ENCODE measurements at places on chromosomes 3 and 15.

DNA sequence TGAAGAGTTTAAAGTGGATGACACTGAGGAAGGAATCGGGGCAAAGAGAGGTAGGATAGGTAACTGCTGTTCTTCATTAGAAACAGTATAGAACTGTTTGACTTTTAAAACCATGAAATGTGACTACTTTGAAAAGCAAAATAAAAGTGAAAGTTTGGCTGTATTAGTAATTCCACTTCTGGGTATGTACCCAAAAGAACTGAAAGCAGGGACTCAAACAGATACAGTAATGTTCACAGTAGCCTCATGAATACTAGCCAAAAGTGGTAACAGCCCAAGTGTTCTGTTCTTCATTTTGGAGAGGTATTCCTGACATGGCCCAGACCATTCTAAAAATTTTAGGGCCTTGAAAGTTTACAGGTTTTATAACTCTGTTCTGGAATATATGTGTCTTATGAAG lies 1055.4 kb downstream of the TBL1XR1 start:
- no peak for DNase-seq

DNA sequence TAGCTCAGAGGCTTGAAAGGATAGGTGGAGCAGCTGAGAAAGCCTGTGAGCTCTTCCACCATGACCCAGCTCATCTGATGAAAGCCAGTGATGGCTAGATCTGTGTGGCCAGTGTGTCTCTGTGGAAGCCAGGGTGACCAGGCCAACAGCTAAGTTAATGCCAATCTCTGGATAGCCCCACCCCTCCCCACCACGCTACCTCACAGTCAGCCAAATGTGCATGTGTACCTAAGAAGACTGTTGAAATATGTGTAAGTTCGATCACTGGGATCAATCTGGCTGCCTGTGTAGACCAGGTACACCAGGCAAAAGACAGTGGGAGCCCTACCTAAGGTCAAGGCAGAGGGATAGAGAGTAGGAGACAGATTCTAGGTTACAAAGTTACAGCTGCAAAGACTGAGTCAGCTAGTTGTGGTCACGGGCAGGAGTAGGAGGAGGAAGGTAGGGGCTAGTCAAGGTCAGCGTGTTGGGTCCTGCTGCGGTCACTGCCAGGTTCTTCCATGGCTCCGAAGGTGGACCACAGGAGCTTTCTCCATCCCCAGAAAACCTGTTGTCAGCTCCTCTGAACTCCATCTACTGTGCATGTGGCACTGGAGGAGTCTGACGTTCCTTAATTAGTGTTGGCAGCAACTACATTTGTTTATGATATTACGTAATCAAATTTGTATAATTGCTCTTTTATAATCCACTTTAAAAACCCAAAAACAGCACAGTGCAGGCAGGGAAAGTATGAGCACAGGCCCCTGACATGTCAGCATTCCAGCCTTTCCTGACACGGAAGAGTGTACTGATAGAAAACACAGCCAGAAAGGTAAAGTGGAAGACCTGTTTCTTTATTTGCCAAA lies 318.0 kb downstream of the CLSTN2 start:
- no peak for DNase-seq

DNA sequence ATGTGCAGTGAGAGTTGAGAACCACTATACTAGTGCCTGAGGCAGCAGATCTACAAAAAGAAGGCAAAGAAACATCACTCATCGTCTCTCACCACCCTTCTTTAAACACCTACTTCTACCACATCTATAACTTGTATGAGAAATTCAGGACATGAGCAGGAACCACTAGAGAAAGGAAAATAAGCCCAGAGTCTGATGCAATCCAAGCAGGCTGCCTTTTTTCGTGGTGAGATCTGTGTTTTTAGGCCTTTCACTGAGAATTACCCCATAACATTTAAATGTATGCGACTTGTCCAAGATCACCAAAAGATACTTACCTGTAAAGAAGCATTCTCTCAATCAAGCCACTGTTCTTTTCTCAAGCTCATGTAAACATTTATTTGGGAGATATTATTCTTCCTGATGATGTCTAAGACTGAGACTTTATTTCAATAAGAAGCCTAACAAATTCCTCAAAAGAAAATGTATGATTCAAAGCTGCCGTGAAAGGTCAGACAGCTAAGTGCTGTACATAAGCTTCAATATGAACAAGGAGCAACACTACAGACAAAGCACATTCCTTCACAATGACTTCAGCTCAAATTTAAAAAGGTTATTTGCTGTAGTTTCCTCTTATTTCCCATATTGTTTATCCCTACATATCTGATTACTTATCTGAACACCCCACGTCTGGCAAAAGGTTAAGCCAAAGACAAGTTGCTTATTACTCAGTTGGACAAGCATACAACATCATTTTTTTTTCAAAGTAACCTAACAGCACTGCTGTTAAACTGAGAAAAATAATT lies 16.5 kb downstream of the SPICE1 start:
- DNase-seq: no peak

GRCh38 chr3:183911763-183912506 lies 27.3 kb upstream of the PARL start:
- DNase-seq: no peak

DNA sequence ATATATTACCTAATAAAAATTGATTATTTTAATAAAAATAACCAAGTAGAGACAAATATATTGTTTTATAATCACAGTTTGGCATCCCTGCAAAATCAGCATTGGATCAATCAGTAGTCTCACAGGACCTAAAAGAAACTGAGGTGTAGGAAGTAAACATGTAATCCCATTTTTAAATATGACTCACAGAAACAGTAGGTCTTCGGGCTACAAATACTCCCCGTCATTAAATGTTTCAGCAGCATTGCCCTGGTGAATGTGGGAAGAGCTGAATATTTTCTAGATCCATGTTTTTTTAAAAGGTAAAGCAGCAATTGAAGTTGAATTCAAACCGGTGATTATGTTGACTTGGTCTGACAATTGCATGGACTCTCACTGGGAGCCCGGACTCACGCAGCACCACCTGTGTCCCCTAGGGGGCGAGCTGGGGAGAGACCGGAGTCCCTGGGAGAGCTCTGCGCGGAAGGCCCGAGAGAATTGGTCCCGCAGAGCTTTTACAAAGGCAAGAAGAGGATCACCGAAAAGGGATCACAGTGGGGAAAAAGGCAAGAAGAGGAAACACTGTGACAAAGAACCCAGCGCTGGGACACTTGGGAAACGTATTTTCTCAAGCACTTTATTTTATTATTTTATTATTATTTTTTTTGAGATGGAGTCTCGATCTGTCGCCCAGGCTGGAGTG lies 17.2 kb upstream of the USP3 start:
- peak; percentile 81 for DNase-seq

- no peak for DNase-seq
These were observed 38.7 kb upstream of the CA12 start for GRCh38 chr15:63420333-63420747.

- no peak for DNase-seq
These were observed 7.0 kb downstream of the MORF4L1 start for GRCh38 chr15:78879517-78880241.

DNA sequence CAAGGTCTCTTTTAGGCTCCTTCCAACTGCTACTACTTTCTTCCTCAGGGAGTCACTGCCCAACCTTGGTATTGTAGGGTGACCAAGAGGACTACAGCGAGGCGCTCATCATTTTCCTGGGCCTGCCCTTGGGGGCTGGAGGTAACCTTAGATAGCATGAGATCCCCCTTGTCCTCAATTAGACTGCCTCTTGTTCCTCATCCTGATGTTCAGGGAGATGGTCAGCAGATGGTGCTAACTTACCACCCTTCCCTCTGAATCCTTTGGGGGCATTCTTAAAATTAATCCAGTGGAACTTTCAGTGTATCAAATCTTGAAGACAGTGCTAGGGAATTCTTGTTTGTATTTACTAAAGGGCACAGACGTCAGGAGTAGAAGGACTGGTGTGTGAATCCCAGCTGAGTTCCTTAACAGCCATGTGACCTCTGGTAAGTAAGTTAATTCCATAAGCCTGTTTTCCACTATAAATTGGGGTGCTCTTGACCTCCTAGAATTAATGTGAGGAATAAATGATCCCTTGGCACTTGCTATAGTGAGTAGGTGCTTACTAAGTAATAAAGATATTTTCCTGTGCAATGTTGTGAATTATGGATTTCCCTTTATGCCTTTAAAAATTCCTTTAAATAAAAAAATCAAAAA lies 4.1 kb upstream of the CLPX start:
- DNase-seq: no peak

- DNase-seq: no peak
These were observed 4.0 kb upstream of the DENND6A start for GRCh38 chr3:57696801-57697321.

- no peak for DNase-seq
These were observed 106.9 kb downstream of the TLE3 start for GRCh38 chr15:69990566-69991421.

DNA sequence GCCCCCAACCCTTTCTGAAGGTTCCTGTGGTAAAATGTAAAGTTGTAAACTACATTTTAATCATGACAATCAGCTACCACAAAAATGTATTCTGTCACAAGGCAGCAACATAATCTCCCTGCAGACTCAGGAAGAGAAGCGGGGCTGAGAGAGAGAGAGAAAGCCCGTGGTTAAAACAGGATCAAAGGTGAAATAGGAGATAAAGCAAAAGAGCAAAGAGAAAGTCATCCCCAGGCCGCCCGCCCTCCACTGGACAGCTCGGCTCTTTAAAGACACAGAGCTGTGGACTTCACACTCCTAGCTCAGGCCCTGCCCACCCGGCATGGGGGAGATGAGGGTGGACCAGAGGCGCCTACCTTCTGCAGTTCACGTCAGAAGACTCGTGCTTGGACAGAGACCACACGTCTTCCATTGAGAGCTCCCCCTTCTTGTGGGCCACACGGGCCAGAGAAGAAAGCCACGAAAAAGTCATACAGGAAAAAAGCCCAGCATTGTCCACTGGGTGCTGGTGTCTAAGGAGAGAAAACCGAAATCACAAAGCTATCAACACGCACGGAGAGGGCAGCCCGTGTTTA lies 29.4 kb downstream of the ABCC5 start:
- no peak for DNase-seq
